COR-L47 (cell line): ENCODE measurements at places on chromosomes 2 and 18.

DNA sequence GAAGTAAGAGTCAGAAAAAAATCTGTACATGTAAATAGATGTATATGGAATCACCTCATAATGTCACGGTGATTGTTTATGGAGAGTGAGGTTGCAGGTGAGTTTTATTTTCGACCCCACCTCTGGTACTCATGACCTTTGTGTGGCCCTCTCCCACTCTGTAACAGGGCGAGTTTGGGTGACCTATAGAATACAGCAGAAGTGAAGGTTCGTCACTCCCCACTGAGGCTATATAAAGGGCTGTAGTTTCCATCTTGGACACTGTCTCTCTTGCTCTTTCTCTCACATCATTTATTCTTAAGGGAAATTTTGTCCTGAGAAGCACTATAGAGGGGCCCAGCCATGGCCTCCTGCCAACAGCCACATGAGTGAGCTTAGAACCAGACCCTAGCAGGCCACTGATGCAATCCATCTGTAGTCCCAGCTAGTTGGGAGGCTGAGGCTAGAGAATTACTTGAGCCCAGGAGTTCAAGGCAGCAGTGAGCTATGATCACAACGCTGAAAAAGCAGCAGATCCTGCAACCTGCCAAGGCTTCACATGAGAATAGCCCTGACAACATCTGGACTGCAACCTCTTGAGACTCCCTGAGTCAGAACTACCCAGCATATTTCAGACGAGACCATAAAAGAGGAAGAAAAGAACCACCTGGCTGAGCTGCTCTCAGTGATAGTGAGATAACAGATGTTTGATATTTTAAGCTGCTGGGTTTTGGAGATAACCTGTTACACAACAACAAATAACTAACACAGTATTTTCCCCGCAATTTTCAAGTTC, 74.3 kb upstream of the SLC1A4 start:
- no peak for DNase-seq

DNA sequence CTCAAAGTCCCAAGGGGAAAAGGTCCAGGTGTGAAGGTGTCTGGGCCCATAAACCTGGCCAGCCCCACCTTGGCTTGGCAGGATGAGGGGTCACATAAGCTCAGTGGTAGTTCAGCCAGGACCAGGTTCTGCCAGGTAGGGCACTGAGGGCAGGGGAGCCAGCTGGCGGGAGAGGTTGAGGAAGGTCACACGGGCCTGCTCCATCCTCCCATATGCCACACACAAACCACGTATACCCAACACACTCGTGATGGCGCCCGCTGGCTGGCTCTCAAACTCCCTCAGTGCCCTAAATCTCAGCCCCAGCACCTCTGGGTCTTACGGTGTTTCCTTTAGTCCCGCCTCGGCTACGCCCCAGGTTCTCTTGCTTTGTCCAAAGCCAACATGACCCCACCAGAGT, 160.5 kb downstream of the ZFP36L2 start:
- no peak for DNase-seq

- DNase-seq = no peak
Measured at GRCh38 chr2:21038403-21039073, 5.3 kb downstream of the APOB start.

GRCh38 chr18:63161761-63162195, 157.8 kb downstream of the BCL2 start:
- DNase-seq = no peak

- no peak for DNase-seq
Measured at GRCh38 chr2:100895402-100895801, 75.5 kb downstream of the NPAS2 start.

DNA sequence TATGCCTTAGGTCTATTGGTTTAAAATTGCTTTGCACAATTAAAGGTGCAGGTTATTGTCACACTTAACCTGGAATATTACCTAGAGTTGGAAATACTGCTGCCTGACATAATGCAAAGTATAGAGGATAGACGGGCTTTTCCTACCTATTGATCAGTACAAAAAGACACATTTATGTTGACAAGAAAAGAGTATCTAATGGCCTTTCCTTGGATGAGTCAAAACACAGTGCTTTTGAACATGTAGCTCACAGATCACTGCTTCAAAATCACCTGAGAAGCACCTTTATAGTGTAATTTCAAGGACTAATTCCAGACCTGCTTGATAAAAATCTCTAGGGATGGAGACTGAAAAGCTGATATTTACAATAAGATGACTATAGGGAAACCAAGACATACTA, 262.8 kb downstream of the DCC start:
- DNase-seq = no peak

- no peak for DNase-seq
Measured at GRCh38 chr18:21605213-21605612, 4.7 kb upstream of the ESCO1 start.

DNA sequence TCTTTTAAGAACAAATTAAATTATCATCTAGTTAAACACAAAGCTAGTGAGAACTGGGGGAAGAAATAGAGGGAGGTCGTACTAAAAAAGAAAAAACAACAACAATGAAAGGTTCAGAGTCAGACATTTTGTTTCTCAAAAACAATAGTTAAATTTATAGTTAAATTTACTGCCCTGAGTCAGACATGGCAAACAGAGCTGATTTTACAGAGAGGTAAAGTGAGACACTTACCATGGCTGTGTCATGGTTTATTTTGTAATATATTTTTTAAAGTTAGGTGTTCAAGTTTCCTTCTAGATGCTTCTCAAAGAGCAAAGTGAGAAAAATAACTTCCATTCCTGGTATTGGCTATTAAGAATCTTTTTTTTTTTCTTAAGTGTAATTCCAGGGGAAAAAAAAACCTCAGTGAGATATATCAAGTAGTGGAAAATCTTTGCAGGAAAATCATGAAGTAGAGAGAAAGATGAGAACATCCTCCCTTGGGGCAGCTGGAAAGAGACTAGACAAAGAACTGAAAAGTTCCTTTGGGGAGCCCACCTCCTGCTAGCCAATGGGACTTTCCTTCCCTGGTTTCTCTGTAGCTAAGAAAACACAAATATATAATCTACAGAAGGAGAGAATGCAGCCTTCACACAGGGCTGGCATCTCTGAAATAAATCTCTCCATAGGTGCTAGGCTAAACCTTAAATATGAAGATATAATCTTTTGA, 12.3 kb downstream of the KLF7 start:
- DNase-seq = no peak

GRCh38 chr2:100233061-100233460, 89.2 kb downstream of the LONRF2 start:
- DNase-seq = no peak

DNA sequence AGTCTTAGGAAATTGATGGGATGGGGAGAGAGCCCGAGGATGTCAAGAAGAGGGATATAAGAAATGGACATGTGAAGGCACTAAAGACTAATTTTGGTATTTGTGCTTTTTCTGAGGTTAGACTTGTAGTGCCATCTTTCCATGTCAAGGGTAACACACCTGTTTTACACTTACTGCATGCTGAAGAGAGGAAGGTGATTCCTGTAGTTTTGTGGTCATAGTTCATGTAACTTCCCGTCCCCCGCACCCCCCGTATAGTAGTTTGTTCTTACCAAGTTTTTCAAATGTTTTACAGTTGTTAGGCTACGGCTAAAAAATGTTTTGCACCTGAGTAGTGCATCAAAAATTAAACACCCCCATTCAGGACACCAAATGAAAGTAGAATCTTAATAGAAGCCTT, 73.8 kb downstream of the CLIP4 start:
- no peak for DNase-seq

DNA sequence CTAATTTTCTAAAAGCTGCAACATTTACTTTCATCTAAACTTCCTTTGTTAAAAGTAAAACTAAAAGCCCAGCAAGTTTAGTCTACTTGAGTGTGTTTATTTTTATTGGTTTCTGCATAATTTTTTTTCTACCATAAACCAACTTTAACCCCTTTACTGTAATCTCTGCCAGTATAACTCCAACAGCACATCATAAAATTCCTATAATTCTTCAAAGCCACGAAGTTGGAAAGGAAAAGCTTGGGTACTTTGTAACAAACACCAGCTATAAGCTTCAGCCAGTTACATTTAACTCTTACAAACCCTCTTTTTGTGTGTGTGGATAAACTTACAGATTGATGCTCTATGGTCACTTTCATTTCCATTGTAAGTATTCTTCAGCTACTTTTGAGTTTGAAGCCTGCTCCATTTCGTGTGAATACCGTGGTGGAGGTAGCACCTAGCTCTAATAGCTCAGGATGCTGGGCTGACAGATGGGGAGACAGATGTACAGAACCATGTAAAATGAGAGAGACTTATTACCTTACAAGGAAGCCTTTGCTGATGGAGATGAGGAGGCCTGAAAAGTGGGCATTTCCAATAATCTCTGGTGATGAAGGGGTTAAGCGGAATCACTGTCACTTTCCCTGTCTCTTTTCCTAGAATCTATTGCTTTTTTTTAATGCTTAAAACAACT, 42.5 kb downstream of the ZEB2 start:
- no peak for DNase-seq

DNA sequence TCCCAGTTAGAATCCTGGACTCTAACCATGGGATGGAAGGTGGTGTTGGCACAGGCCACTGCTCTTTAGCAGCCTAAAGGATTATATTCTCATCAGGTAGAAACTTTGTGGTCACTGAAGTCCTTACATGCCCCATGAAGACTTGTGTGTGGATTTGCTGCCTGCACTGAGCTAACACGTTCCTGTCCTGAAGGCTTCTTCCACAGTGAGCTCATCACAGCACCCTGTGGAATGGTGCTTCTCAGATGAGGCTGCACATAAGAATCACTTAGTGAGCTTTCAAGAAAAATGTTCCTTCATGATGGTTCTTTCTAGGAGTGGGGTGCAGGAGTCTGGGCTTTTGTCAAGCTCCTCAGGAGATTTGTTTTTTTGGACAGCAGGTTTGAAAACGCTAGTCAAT, 26.8 kb downstream of the STAMBP start:
- no peak for DNase-seq

DNA sequence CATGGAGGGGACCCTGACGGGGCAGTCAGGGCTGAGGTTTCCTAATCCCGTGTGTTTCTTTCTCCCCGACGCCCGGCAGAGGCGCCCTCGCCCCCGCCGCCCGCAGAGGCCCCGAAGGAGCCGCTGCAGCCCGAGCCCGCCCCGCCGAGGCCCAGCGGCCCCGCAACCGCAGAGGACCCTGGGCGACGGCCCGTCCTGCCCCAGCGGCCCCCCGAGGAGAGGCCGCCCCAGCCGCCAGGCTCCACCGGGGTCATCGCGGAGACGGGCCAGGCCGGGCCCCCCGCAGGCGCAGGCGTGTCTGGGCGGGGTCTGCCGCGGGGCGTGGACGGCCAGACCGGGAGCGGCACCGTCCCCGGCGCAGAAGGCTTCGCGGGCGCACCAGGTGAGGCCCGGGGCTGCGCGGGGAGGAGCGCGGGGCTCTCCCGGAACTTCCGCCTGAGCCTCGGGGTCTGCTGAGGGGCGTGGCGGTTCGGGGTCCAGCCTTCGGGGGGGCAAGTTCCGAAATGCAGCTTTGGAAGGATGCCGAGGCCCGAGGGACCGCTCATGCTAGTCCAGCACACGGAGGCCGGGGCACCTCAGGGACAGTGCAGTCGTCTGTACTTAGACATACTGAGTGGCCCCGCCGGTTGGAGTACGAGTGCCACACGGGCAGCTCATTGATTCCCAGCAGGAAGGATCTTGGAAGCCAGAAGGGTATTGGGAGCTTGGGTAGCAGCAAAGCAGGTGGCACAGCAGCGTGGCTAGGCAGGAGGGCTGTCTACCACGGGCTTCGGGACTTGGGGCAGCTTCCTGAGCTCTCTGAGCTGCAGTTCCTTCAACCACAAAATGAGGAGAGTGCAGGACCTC, 60.1 kb downstream of the EMILIN2 start:
- DNase-seq = peak; percentile 56

- no peak for DNase-seq
Measured at GRCh38 chr2:69750246-69750645, 8.3 kb downstream of the ANXA4 start.

- no peak for DNase-seq
Measured at GRCh38 chr2:64760128-64760527, 106.4 kb upstream of the SERTAD2 start.

GRCh38 chr2:195687320-195688086, 30.5 kb downstream of the SLC39A10 start:
- DNase-seq = no peak

- peak; percentile 14 for DNase-seq
Measured at GRCh38 chr2:20617892-20618467, 32.9 kb downstream of the HS1BP3 start.

DNA sequence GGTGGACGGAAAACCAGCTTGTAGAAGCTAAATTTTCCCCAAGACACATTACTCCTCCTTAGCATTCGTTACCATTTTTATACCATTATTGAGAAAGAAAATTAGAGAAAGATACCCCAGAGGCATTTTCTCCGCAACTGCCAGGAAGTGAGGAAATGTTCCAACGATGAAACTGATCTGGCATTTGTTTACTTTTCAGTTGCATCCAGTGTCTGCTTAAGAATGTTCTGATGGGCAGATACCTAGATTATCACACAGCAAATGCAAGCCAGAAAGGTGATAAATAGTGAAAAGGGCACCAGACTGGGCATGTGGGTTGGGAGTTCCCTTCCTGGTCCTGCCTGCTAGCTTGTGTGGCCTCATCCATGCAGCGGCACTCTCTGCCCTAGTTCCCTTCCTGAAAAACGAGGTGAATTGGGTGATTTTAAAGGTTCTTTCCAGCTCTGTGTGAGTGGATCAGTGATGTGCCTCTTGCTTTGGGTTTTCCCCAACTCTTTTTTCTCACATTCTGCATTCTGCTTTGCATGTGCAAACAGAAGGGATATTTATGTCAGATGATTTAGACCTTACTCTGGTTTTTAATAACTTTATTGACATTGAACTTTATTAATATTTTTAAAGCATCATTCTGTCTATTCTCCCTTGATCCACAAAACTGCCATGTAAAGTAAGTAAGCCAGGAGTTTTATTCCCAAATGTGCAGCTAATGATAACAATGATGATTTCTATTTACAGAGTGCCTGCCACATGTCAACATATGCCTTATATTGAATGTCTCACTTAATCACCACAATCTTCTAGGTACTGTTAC, 139.6 kb downstream of the INSIG2 start:
- DNase-seq = no peak

DNA sequence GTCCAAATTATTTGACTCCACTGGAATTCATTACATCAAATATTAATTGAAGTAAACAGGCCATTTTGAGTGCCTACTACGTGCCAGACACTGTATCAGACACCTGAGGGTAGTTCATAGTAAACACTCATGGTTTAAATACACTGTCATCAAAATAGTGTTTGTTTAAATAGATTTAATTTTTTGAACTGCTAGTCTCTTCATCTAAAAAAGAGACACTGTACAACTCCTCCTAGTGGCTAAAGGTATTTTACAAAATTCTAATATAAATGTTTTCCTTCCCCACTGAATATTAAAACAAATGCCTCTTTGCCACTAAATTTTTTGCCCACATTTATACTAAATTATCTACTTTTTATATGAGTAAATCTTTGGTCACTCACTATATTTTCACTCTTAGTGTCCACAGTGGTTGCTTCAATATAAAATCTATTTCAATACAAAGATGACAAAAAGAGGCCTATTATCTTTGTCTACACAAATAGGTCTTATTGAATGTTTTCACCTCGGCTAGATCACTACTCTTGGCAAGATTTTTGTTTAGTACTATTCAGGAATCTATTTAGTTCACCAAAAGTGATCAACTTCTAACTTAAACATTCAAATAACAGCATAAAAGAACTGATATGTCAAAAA, 122.1 kb downstream of the TMEM247 start:
- no peak for DNase-seq
